Neural crest cell (in vitro differentiated cells): ENCODE measurements at places on chromosomes 2 and 18. TPM values are rescaled to one million over a fixed set of nuclear protein-coding genes. Genes with fewer than 3 reads are reported as not detected.

DNA sequence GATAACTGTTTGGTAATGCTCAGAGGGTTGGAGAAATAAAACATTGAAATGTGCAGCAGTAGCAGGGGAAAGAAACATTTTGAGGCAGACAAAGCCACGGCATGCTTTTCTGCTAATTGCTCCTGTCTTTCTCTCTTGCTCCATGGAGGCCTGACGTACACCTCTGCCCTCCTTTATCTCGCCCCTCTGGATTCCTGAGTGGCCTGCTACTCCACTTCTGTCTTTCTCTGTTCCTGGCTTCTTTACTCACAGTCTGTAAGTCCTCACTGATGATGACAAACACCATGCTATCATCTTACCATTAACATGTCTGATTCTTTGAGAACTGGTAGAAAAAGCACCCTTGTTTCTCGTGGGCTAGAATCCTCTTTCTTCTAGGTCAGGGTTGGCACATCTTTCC is 392.9 kb downstream of the MEIS1 start:
- peaks cover 2% of the 10 kb centered on the region for H3K27me3 ChIP-seq
- H3K4me3 ChIP-seq: no peak overlapping the region
- no peak overlapping the region for H3K27ac ChIP-seq

GRCh38 chr2:53829273-53829979 is 30.3 kb downstream of the GPR75 start:
- no peak overlapping the region for H3K27ac ChIP-seq
- no peak overlapping the region for H3K4me3 ChIP-seq
- peaks cover 24% of the 10 kb centered on the region for H3K4me1 ChIP-seq
- no peak for DNase-seq

ANO7 gene
- total RNA-seq: 3.2 TPM in 2 replicates

ASB18 gene
- not detected in 2 replicates for total RNA-seq

DNA sequence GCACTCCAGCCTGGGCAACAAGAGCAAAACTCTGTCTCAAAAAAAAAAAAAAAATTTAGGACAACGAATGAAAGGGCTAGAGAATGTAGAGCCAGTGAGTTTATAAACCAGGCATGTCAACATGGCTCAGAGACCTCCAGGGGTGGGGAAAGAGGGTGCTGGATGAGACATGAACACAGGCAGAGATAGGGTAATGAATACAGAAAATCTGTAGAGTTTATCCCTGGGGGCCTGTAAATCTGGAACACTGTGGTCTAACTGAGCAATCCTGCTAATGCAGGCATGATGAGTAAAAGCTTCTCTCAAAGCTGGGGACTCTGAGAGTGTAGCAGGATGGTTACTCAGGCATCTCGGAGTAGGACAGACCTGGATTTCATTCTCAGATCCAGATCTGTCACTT is 59.2 kb upstream of the IGFBP2 start:
- no peak overlapping the region for H3K4me3 ChIP-seq
- H3K36me3 ChIP-seq: no peaks in the 10 kb centered on the region
- no peaks in the 10 kb centered on the region for H3K4me1 ChIP-seq
- no peaks in the 10 kb centered on the region for H3K27me3 ChIP-seq

PRSS56 gene
- total RNA-seq: 52.4 and 54.2 TPM in 2 replicates

GRCh38 chr2:61151436-61151835 is 10.6 kb upstream of the C2orf74 start:
- no peak for DNase-seq
- no peaks in the 10 kb centered on the region for H3K4me1 ChIP-seq
- no peak overlapping the region for H3K27ac ChIP-seq
- no peak overlapping the region for H3K4me3 ChIP-seq
- H3K27me3 ChIP-seq: no peaks in the 10 kb centered on the region

DNA sequence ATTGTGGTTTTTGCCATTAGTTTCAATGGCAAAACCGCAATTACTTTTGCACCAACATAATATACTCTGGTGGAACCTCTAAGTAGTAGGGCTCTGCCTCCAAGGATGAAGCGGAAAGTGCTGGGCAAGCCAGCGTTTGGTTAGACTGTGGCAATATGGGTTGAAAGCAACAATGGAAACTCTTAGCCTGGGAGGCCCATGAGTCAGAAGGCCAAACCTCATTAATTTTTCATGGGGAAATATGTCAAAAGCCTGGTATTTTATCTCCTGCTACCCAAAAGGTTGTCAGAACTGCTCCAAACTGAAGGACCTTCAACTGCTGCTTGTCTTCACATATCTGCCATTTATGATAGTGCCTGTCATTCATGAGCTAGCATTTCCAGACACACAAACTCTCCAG is 179.1 kb upstream of the CYP26B1 start:
- H3K4me1 ChIP-seq: no peaks in the 10 kb centered on the region
- H3K4me3 ChIP-seq: no peak overlapping the region
- no peaks in the 10 kb centered on the region for H3K27me3 ChIP-seq
- no peak overlapping the region for H3K27ac ChIP-seq

SPATA3 gene
- total RNA-seq: not detected in 2 replicates

CBLN2 gene
- 0.55 and 0.58 TPM in 2 replicates for total RNA-seq

DNA sequence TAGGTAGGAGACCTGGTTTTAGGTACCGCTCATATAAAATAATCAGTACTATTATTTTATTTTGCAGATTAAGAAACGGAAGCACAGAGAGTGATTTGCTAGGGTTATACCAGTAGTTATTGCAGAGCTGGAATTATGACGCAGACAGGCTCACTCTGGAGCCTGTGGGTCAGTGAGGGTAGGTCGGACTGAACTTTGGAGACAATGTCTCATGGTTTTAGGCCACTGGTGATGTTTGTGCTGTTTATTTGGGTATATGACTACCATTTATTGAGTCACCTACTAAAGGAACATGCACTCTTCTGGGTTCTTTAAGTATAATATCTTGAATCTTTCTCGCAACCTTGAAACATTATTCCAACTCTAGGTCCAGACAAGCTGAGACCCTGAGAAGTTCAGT is 33.5 kb upstream of the IL1R1 start:
- DNase-seq: no peak
- H3K36me3 ChIP-seq: peaks cover 2% of the 10 kb centered on the region
- H3K4me1 ChIP-seq: peaks cover 5% of the 10 kb centered on the region
- H3K4me3 ChIP-seq: no peak overlapping the region

- H3K4me3 ChIP-seq: no peak overlapping the region
- no peaks in the 10 kb centered on the region for H3K4me1 ChIP-seq
- no peak overlapping the region for H3K27ac ChIP-seq
- H3K36me3 ChIP-seq: no peaks in the 10 kb centered on the region
- no peaks in the 10 kb centered on the region for H3K27me3 ChIP-seq
Observed at GRCh38 chr18:75937306-75937705, 509.8 kb upstream of the SMIM21 start.

ANKRD44 gene
- 11.2 and 13.5 TPM in 2 replicates for total RNA-seq

DNA sequence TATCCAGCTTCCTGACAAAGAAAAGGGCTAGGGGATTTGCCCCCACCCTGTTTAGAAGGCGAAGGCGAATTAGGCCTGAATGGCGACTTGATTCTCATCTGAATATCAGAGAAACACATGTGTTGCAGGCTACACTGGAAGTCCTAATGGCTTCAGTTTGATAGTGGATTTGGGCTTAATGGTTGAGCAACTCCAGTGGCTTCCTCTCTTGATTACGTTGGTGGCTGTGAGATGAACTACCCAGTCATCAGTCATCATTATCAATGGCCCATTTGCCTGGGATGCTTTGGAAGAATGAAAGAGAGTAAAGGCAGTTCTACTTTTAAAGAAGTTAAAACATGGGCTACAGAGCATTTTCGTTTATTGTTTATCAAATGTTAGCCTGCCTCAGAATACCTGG is 60.9 kb upstream of the IL1R1 start:
- no peak overlapping the region for H3K4me3 ChIP-seq
- H3K36me3 ChIP-seq: no peaks in the 10 kb centered on the region
- peaks cover 5% of the 10 kb centered on the region for H3K27me3 ChIP-seq
- no peaks in the 10 kb centered on the region for H3K4me1 ChIP-seq

- H3K27me3 ChIP-seq: no peaks in the 10 kb centered on the region
- H3K36me3 ChIP-seq: peaks cover 9% of the 10 kb centered on the region
- no peak overlapping the region for H3K27ac ChIP-seq
- DNase-seq: no peak
Observed at GRCh38 chr2:72803626-72804320, 22.1 kb downstream of the EXOC6B start.

- peaks cover 59% of the 10 kb centered on the region for H3K27me3 ChIP-seq
- peaks cover 7% of the 10 kb centered on the region for H3K4me1 ChIP-seq
- no peak overlapping the region for H3K4me3 ChIP-seq
- DNase-seq: no peak
Observed at GRCh38 chr2:109379507-109379906, 234.3 kb downstream of the SEPTIN10 start.

- peaks cover 10% of the 10 kb centered on the region for H3K4me1 ChIP-seq
- H3K27ac ChIP-seq: no peak overlapping the region
- no peak for DNase-seq
- H3K27me3 ChIP-seq: no peaks in the 10 kb centered on the region
- peaks cover 4% of the 10 kb centered on the region for H3K36me3 ChIP-seq
Observed at GRCh38 chr2:121008975-121009374, 273.3 kb downstream of the GLI2 start.

DNA sequence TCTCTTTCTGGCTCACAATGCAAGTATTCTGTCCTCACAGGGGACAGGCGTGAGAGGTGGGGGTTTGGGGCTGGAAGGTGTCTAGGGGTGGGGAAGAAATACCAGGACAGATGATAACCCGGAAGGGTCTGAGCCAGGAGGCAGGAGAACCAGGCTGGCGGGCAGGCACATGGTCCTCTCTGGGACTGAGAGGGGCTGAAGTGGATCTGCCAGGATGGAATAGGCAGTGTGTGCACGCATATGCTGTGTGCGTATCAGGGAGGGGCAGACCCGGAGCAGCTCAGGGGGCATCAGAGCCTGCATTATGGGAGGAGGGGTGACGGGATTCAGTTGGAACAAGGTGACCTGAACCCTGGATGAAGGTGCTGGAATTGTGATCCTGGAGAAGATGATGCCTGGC is 157.3 kb downstream of the DYSF start:
- H3K4me1 ChIP-seq: no peaks in the 10 kb centered on the region
- H3K27ac ChIP-seq: peak overlapping the region; percentile 35

HMSD gene
- 8.5 and 10.0 TPM in 2 replicates for total RNA-seq

DNA sequence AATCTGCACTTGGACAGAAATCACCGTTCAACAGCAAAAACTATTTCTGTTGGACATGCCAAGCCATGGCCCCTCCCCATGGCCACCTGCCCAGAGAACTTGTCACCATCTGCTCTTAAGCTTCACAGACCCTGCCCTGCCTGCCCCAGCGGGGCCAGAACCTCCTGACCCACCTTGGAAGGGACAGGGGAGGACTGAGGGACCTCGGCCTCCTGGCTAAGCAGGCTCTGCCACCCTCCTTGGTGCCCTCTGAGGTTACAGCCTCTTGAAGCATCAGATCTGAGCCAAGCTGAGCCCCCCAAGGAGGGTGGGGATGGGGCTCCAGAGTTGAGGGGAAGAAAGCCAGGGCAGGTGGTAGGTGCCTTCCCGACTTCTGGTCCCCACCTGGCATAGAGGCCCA is 6.5 kb downstream of the TEX261 start:
- peaks cover 12% of the 10 kb centered on the region for H3K36me3 ChIP-seq
- peaks cover 17% of the 10 kb centered on the region for H3K4me1 ChIP-seq
- DNase-seq: no peak
- H3K27me3 ChIP-seq: no peaks in the 10 kb centered on the region
- no peak overlapping the region for H3K4me3 ChIP-seq

- DNase-seq: no peak
- H3K36me3 ChIP-seq: no peaks in the 10 kb centered on the region
- no peaks in the 10 kb centered on the region for H3K27me3 ChIP-seq
- H3K4me1 ChIP-seq: peaks cover 9% of the 10 kb centered on the region
Observed at GRCh38 chr2:84792856-84793522, 87.9 kb downstream of the TRABD2A start.

SPDYA gene
- 1.1 and 1.3 TPM in 2 replicates for total RNA-seq

- peaks cover 9% of the 10 kb centered on the region for H3K4me1 ChIP-seq
- no peak overlapping the region for H3K27ac ChIP-seq
- DNase-seq: no peak
- H3K27me3 ChIP-seq: no peaks in the 10 kb centered on the region
- no peak overlapping the region for H3K4me3 ChIP-seq
Observed at GRCh38 chr2:26089337-26089736, 55.5 kb downstream of the RAB10 start.

GRCh38 chr18:71485611-71486010 is 1058.5 kb downstream of the CBLN2 start:
- H3K27me3 ChIP-seq: no peaks in the 10 kb centered on the region
- no peak for DNase-seq
- H3K36me3 ChIP-seq: no peaks in the 10 kb centered on the region
- no peak overlapping the region for H3K27ac ChIP-seq
- H3K4me1 ChIP-seq: no peaks in the 10 kb centered on the region

DNA sequence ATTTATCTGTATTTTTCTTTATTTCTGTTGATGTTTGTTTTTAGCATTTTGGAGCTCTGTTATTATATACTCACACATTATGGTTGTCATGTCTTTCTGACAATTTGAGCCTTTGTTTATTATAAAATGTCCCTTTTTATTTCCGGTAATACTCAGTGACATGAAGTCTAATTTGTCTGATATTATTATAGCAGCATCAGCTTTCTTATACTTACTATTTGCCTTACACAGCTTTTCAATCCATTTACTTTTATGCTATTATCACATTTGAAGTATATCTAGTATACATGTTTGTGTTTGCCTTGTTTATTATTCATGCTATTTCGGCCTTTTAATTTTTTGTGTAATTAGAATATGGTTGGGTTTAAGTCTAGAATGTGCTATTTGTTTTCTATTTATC is 430.6 kb upstream of the FANCL start:
- H3K4me1 ChIP-seq: no peaks in the 10 kb centered on the region
- no peak for DNase-seq
- no peak overlapping the region for H3K4me3 ChIP-seq
- H3K36me3 ChIP-seq: no peaks in the 10 kb centered on the region

GRCh38 chr18:13183790-13184189 is 34.8 kb upstream of the LDLRAD4 start:
- no peak for DNase-seq
- no peaks in the 10 kb centered on the region for H3K27me3 ChIP-seq
- no peak overlapping the region for H3K27ac ChIP-seq
- H3K4me3 ChIP-seq: no peak overlapping the region

DNA sequence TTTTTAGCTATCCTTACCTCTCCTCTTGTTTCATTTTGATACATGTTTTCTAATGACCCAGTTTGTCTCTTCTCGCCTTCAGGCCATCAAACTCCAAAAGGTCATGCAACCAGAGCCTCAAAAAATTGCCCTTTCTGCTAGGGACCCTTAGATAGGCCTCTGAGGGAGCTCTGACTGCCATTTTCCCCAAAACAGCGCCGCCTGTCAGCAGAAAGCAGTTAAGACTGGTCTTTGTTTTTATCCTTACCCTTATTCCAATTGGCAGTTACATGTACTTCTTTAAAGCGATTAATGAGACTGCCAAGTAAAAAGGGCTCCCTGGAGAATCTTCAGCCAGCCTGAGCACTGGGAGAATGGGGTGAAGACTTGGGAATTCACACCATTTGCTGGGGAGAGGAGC is 55.1 kb upstream of the RIT2 start:
- no peaks in the 10 kb centered on the region for H3K27me3 ChIP-seq
- H3K4me1 ChIP-seq: no peaks in the 10 kb centered on the region
- H3K27ac ChIP-seq: no peak overlapping the region
- no peak for DNase-seq
- H3K36me3 ChIP-seq: no peaks in the 10 kb centered on the region

DNA sequence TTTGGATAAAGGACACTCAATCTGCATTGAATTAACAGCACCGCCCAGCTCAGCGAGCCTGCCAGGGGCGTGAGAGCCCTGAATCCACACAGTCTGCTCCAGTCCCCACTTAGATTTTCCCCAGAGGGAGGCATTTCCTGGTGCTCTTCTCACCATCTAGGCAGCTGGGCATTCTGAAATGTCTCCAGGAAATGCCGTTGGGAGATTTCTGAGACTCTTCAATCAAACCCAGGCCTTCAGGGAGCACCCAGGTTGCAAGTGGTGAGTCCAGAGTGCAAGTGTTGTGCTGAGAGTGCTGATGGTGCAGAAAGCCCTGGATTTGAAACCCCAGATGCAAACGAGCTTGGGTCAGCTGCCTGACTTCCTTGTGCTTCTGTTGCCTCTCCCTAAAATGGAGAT is 23.4 kb upstream of the TMEM37 start:
- DNase-seq: no peak
- no peaks in the 10 kb centered on the region for H3K36me3 ChIP-seq
- H3K4me1 ChIP-seq: peaks cover 8% of the 10 kb centered on the region
- no peak overlapping the region for H3K27ac ChIP-seq
- H3K27me3 ChIP-seq: no peaks in the 10 kb centered on the region
